ENCODE measurements at places on chromosomes 1 and 21.

GRCh38 chr21:30336596-30336995, 898 bp downstream of the KRTAP27-1 start:
- no peak for DNase-seq

GRCh38 chr1:240455228-240455821, 156.6 kb downstream of the GREM2 start:
- DNase-seq = no peak

DNA sequence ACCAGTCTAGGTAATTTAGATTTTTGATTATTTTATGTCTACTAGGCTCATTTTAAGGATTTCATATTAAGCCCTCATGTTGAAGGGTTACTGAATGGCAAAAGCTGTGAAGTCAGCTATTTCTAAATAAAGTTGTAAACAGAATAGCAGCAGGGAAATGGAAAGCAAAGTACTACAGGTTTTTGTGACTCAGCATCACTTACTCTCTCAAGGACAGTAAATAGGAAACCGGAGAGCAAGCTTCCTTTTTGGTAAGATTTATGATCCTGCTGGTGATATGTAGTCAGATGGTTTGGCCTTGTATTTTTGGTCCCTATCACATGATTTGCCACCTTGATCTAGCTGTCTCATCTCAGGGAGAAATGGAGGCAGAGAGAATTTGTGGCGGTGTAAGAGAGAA, 226.0 kb downstream of the RPS6KC1 start:
- no peak for DNase-seq

DNA sequence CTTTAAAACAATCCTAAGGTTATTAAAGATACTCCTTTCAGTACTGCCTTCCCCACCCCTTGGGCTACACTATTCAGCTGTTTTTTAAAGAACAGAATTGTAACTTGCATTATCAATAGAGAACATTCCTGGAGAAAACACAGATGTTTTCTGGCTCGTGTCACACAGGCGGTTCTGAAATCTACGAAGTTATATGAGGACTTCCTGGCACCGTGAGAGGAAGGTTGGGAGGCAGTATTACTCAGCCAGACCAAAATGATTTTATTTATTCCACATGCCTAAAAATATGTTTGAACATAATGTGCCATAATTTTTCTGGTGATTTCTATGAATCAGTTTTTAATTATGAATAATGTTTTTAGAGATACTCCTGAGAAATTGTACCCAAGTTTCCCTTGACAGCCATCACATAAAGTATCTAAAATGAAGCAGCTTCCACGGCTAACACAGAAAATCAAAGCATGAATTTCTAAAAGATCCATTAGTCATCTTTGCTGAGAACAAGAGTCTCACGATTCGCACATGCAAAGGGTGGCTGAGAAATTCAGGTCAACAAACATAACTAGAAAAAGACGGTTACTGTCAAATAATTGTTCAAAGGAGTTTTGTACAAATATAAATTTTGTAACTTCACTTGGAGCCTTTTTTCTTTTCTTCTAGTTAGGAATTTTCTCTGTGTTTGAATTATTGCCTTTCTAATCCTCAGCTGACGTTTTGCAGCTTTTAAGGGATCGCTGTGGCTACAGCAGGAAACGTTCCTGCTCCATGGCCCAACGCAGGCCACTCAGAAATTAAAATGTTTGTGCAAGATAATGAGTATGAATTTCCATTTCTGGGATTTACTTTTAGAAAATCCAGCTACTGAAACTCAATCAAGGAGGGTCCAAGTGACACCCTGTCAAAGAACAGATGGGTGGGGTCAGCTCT, 8.0 kb upstream of the SIM2 start:
- DNase-seq = no peak

DNA sequence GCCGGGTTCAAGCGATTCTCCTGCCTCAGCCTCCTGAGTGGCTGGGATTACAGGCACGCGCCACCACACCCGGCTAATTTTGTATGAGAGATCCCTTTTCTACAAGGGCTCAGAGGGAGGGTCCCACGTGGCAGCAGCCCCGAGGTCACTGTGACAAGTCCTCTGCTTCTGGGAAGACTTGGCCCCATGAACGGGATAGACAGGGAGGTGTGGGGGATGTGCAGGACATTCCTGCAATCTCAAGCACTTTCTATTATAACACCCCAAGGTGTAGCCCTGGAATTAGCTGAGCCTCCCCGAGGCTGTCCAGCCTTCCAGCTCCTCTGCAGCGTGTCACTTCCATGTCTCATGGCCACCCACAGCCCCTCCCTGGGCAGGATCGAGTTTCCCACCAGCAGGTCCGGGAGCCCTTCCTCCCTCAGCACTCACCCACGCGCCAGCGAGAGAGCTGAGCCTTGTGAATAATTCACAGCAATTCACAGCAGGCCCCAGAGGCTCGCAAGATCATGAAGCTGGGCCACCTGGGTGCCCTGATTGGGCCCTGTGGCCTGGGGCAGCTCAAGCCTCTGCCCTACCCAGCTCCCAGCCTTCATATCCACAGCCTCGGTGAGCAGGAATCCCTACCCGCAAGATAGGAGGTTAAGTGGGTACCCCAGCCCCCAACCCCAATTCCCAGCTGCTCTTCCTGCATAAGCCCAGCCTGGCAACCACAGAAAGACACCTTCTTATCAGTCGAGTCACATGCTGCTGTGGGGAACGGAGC, 22.8 kb upstream of the RNU1-4 start:
- DNase-seq = peak; percentile 9

- DNase-seq = no peak
Observed at GRCh38 chr1:231107600-231108326, 54.1 kb upstream of the TRIM67 start.

- no peak for DNase-seq
Observed at GRCh38 chr1:117093870-117094621, 27.5 kb downstream of the TRIM45 start.

GRCh38 chr1:152743371-152744145, 14.3 kb upstream of the KPRP start:
- DNase-seq = no peak

DNA sequence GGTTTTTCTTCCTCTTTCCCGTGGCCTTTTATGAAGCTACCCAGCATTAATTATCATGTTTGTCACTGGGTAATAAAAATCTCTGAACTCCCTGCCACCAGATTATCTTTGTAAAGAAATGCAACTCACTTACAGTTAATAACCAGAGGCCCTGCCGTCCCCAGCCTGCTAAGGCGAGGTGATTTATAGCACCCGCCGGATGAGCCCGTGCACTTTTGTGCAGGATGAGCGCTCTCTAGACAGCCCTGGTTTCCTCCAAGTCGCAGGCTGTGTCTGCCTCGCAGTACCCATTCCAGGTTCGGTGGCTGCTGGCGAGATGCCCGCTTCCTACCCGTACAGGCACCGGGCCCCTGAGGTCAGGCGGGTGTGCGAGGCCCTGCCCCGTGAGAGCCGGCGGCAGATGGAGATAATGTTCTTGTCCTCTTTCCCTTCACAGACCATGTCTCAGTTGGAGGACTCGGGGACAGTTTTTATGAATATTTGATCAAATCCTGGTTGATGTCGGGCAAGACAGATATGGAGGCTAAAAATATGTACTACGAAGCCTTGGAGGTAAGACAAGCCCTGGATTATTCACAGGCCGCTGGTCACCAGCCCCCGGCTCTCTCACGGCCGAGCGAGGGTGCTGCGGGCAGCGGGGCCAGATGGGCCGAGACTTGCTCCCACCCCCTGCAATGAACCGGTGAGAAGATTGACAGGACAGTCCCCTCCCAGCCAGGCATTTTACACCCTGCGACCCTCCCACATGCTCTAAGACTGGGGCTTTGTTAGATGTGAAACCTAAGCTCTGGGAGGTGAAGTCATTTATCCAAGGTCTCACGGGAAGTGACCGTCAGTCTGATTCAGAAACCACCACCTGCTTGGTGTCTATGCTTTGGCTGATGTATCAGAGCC, 28.5 kb upstream of the SELENON start:
- DNase-seq = no peak
